ENCODE measurements at places on chromosomes 13 and 19.

DNA sequence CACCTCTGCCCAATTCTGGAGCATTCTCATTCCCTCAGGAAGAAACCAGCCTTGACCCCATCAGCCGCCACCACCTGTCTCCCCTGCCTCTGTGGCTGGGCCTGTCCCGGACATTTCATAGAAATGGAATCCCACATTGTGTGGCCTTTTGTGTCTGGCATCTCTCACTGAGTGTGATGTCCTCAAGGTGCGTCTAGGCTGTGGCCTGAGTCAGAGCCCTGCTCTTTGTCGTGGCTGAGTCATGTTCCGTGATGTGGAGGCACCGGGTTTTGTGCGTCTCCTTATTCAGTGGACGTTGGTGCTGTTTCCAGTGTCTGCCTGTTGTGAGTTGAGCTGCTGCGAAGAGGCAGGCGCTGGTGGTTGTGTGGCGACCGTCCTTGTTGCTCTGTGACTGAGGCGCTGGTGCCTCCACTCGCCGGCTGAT is 3.5 kb downstream of the FZR1 start:
- no peak for DNase-seq

DNA sequence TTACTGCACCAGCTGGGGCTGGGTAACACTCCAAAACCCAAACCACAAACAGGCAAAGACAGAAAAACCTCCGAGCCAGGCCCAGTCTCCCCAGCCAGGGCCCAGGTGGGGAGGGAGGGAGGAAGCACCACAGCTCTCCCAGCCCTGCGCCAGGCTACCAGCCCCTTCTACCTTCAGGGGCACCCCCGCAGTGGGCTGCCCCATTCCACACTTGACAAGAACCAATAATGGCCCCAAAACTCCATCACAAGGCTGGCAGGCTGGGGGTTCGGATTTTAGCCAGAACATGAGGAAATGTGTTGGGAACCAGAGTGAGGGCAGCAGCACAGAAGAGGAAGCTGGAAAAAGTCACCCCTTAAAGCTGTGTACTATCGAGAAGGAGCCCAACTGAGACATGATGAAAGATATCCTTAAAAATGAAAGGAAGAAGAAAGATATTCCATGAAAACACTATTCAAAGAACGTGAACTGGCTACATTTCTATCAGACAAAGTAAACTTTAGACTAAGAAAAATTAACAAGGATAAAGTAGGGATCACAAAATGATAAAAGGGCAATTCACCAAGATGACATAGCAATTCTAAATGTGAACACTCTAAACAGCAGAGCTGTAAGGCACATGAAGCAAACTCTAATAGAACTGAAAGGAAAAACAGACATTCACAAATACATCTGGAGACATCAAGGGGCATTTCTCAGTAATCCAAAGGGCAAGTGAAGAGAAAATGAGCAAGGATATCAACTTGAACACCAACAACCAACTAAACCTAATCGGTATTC is 12.9 kb downstream of the TUBGCP3 start:
- no peak for DNase-seq

DNA sequence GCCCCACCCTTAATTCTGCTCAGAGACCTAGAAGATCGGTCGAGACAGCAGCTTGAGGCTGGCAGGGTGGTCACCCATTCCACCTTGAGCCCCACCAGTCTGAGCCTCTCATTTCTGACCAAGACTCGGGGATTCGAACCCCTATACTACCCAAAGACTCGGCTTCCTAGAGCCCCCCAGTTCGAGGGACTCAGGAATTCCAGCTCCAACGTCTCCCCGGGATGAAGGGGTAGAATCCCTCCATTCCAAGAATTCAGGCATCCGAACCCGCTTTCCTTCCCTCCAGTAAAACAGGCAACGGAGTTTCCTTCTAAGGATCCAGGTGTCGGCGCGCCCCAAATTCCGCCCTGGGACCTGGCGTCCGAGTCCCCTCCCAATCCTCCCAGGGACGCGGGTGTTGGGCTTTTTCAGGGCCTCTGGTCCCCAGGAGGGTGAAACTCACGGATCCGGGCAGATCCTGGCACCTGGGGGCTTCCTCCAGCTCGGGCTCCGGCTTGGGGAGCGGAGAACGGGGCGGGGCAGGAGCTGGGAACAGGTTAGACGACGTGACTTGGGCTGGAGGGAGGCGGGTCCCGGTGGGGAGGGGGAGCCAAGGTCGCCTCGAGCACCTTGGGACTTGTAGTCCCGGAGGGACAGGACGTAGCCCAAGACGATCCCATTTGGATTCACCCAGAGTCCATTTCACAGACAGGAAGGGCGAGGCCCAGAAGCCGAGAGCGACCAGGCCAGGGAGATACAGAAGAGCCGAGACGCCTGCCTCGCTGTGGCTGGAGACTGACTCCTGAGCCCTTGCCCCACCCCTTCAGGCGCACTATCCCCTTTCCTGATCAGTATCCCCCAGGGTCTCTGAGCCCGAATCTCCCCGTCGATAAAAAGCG is at the start of gene PPP1R13L:
Gene PPP1R13L, minus strand, starts transcription at position 513 of the 878 bp plus-strand sequence. CDS start 6,751 bp downstream, outside the sequence.
- peak; percentile 26 for DNase-seq

- no peak for DNase-seq
These were observed 307.8 kb downstream of the TSHZ3 start for GRCh38 chr19:31041461-31041860.

- no peak for DNase-seq
These were observed 7.2 kb upstream of the EPHX3 start for GRCh38 chr19:15239337-15239949.

DNA sequence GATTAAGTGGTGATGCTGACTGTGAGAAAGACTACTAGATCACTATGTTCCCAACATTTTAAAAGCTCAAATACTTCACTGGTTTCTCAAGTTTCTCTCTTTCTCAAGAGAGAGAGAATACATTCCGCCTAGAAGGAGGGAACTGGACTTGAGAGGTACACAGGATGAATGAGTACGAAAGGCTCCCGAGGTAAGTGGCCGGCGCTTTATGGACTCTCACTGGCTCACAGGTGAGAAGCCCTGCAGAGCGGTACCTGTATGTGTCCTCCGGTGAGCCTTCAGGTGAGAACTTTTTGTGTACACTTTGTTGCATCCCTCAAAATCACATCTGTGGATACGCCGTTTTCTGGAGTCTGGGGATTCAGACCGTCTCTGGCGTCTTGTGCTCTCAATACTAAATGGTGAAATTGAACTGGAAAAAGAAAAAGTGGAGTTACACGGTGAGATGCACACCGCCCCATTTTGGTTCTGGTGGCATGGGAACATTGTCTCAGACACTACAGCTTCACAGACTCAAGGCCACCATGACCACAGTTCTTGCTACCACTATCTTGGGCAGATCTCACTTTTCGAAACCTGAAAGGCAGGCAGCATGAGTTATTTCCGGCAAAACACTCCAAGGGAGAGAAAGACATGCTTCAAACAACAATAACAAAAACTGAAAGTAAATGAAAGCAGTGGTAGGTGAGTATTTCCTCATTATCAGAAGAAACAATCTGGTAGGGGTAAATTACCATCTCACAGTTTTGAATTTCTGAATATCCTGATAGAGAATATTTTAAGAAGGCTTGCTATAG is 418.9 kb downstream of the KLF12 start:
- DNase-seq, result peak; percentile 20
